ENCODE measurements at places on chromosomes 3 and 15.

DNA sequence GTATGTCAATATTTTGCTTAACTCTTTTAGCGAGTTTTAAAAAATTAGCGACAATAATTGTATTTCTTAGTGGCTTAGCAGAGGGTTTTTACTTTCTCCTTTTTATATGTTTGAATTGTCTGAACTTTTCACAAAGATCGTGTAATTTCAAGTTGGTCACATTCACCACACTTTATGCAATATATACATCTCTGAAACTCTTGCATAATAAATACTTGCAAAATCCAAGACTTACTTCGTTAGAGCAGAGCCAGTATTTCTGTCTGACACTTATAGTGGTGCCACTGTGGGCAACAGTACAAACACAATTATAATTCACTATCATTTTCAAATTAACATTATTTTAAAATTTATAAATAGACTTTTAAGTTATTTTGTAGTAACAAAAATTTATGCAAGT lies 62.0 kb downstream of the SUCNR1 start:
- DNase-seq = no peak

DNA sequence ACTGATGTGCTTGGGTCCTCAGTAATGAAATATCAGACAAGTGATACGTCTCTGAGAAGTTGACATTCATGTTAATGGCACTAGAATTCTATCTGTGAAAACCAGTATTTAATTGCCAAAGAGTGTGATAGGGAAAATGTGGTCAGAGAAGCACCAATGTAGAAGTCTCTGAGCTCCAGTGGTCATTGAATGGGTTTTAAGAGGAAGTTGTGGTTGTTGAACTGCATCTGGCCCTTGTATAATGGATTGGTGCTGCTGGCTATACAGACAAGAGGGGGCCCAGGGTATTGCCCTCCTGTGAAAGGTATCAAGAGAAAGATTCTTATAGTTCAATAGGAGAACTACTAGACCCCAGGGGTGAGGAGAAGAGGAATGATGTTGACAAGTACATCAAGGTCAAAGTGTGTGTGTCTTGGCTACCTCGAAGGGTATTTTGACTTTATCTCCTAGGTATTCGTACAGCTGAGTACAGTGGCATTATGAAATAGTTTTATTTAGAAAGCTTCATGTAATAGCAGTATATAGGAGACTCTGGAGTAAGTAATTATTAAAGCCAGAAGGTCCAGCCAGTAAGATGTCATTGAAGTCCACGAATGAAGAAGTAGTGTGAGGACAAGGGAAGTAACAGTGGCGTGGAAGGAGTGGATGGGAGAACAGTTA lies 47.1 kb downstream of the CHD2 start:
- DNase-seq = no peak

DNA sequence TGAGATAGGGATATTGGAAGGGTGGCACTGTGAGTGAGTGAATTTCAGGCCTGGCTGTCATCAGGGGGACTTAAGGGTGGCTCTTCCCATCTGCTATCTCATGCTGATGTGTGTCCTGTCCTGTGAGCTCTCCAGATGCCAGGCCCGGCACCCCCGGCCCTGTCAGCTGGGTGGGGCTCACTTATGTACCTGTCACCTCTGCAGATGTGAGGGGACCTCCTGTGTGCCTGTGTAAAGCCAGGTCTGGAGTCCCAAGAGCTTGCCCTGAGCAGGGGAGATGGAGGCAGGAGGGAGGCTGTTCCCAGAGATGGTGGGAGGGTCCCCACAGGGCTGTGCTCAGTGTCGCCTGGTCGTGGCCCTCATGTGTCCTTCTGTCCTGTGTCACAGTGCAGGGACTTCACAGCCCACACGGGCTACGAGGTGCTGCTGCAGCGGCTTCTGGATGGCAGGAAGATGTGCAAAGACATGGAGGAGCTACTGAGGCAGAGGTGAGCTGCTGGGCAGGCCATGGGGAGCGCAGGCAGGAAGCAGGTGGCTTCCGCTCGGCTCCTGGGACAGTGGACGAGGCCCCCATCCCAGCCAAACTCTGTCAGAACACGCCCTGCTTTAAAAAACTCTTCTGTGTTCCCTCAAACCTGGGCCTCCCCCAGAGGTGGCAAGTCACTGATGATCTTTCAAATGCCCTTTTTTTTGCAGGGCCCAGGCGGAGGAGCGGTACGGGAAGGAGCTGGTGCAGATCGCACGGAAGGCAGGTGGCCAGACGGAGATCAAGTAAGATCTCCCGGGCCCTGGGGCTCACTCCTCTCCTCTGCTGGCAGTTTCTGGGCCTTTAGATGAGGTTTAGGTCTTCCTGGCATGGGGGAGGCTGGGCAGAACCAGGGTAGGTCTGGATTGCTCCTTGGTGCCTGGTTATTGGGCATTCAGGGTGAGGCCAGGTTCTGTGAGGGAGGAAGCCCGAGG lies 23.1 kb downstream of the PSTPIP1 start:
- no peak for DNase-seq

DNA sequence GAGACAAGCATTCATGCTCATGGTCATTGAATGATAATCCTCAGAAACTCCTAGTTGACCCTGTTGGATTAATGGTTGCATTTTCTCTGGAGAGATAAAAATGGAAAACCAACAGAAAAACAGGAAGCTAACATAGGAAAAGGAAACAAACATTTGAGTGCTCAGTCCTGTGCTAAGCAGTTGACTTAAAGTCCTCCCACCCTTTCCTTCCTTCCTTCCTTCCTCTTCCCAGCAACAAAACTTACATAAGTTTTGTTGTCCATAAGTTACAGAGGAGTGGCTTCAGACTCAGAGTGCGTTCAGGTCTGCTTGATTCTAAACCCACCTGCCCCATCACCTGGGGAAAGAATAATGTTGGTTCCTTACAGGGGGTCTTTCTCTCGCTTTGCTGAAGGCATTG lies 163.8 kb upstream of the RGMA start:
- no peak for DNase-seq

DNA sequence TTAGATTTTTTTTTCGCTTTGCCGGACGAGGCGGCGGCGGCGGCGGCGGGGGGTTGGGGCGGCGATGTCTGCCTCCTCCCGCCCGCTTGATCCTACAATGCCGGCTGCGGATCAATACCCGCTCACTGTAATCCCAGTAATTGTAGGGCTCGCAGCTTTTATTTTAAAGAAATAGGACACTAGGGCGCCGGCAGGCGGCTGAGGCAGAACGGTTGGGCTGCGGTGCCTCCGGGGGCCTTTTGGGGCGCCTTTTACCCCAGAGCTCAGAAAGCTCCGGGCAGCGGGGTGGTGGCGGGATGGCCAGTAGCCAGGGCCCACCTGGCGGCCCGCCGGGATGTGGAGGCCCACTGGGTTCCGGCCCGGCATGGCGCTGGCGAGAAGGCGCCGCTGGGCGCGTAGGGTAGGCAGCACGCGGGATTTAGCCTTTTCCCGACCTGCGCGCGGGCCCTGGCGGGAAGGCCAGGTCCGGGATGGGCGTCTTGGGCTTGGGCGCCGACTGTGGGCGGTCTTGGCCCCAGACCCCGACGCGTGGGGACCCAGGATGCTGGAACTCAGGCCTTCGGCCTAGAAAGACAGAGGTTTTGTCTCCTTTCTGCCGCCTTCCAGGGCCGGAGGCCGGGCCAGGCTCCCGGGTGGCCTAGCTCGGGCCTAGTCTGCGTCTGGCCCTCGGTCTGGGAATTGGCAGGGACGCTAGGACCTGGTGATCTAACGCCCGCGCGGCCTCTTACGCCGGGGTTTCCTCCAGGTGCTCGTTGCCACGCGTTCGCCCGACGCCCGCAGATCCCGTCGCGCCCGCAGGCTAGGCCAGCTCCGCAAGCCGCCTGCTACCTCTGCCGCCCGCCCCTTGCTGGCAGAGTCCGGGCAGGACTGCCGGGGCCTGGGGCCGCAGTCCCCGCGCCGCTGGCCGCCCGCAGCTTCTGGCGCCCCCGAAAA lies 15.5 kb upstream of the ONECUT1 start:
- no peak for DNase-seq

- no peak for DNase-seq
Observed at GRCh38 chr3:52023860-52024764, 28.4 kb upstream of the RPL29 start.
